Colonic mucosa (tissue), 4 donors: ENCODE measurements at places on chromosomes 16 and 17.

DNA sequence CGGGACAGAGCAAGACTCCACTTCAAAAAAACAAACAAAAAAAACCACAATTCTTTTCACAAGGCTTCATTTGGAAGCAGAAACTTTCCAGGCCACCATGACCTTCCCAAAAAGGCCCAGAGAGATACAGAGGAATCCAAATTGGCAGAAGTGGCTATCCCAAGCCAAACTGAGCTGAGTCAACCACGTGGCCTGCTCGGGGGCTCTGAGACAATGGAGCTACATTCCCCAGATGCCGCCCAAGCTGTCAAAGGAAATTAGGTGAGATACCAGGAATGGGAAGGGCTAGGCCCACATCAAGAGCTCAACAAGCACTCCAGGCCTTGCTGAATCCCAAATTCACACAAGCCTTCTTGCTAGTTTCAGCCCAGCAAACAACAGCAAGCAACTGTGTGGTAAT lies 5.7 kb upstream of the EXOSC6 start:
- DNase-seq, result no peak

DNA sequence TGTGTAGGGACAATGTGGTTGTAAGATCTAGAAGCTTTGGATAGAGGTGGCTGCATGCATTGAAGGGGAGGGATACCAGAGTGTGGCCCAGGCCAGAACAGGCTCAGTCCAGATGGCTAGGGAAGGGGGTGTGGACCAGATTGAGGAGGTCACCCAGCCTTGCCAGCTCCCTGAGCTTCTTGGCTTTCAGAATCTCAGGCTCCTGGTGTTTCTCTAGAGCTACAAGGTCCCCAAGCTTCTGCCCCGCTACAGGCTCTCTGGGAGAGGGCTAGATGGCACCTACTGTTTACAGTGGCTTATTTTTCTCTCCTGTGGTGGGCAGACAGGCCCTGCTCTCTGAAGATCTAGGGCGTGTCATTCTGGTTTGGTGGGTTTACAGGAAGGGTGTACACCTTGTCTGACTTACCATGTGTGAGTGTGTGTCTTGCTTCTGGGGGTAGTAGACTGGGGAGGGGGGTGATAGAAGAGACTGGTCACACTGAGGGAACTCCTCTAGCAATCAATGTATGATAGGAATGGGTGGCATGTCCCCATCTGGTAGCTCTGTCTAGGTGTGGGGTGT lies 1.1 kb downstream of the RARA start:
- DNase-seq, result peak; percentile 53

GRCh38 chr16:28280881-28281836 lies 11.2 kb upstream of the SBK1 start:
- no peak for DNase-seq

- DNase-seq, result no peak
These were observed 28.9 kb downstream of the LITAF start for GRCh38 chr16:11557801-11558200.

- DNase-seq, result no peak
These were observed 30.6 kb downstream of the ZNF750 start for GRCh38 chr17:82808921-82809905.

- DNase-seq, result no peak
These were observed 11.4 kb upstream of the CALB2 start for GRCh38 chr16:71347146-71347545.

- no peak for DNase-seq
These were observed 802.5 kb upstream of the EEF2KMT start for GRCh38 chr16:5900046-5900445.

DNA sequence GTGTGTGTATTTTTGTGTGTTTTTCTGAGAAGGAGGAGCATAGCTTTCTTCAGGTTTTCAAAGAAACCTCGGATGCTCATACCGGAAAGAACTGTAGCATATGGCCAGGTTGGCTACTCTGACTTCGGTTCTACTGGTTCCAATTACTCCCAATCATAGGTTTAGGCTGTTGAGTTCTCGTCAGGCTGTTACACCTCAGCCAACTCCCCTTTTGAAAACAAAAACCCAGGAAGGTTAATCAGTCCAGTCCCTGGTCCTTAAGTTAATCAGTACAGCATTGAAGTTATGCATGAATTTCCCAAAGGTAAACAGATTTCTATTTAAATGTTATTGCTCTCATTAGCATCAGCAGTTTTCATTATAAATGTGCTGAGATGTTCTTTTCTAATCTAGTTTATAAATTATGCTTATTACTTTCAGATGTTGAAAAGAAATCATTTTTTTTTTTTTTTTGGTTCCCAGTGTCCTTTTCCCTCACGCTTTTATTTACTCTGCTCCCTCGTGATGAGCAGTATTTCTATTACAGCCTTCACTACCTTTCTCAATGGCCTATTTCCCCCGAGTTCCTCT lies 111.0 kb downstream of the NPIPB5 start:
- DNase-seq, result no peak

DNA sequence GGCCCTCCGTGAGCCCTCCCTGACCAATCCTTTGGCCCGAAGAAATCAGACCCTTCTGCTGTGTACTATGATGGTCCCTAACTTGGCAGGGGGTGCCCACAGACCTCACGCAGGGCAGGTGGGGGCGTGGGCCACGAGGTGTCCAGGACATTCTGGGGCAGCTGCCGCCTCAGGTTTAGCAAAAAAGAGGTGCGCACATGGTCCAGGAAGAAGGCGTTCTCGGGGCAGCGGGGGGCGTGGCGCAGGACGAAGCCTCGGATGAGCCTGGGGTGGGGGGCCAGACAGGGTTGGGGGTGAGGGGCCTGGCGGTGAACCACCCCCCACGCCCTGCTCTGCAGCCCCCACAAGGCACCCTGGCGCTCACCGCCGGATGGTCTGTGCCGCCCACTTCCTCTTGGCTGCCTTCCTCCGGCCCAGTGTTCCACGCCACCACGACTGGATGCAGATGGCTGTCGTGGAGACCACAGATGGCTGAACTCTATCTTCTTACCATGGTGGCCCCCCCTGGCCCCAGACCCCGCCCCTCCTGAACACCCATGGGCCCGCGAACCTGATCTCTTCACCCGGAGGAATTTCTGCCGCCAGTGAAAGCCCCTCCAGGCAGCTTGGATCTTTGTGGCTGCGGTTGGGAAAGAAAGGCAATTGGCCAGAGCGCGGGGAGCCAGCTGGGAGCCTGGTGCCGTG lies 14.2 kb upstream of the CRK start:
- DNase-seq, result no peak
